KBM-7 (cell line): ENCODE measurements at places on chromosomes 4 and X.

- DNase-seq = no peak
These were observed 19.2 kb downstream of the TRIM2 start for GRCh38 chr4:153223427-153223801.

GRCh38 chrX:16316331-16316730 lies 149.1 kb downstream of the MAGEB17 start:
- DNase-seq = no peak

GRCh38 chr4:108141213-108141950 lies 27.4 kb downstream of the LEF1 start:
- no peak for DNase-seq

DNA sequence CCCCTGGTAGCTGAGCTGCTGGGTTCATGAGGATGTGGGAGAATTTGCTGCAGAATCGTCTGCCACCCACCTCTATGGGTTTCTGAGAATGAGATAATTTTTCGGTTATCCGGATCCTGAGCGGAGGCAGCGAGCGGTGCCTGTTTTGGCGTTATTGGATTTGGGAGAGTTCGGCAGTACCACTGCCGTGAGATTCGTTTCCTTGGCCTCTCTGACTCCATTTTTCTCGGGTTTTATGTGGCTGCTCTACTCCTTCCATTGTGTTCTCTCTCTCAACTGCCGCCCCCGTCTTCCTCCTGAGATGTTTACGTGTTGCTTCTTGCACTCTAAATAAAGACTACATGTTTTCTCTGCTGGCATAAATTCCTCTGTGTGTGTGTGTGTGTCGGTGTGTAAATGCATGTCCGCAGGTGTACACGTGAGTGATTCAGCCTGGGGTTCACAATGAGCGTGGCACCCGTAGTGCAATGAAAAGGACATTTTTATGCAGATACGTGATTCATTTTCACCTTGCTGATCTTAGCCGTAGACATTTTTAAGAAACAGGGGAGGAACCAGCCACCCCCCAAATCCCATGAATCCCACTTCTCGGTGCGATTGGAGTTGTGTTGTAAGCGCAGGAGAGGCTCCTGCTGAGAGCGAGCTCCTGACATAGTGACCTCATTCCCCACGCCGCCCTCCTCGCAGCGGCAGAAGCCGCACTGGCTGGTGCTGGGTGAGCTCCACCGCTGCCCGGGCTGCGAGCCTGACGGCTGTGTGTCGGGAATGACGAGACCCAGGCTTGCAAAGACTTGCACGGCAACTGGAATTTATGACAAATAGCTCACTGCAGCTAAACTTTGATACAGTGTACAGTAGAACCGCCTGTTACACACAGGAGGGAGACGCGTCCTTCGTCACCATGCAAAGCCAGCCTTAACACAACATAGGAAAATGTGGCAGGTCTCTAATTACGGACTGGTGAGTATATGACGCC lies 82.2 kb downstream of the STOX2 start:
- no peak for DNase-seq

DNA sequence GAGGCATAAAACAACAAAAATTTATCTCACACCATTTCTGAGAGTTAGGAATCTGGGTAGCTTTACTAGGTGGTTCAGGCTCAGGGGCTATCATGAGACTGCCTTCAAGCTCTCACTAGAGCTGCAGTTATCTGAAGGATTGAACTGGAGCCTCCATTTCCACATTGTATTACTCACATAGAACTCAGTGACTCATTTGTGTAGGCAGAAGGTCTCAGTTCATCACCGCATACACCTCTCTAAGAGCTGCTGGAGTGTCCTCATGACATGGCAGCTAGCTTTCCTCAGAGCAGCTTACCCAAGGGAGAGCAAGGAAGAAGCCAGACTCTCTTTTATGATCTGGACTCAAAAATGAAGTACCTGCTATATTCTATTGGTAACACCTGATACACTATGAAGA lies 389.2 kb downstream of the IQCM start:
- DNase-seq = no peak

DNA sequence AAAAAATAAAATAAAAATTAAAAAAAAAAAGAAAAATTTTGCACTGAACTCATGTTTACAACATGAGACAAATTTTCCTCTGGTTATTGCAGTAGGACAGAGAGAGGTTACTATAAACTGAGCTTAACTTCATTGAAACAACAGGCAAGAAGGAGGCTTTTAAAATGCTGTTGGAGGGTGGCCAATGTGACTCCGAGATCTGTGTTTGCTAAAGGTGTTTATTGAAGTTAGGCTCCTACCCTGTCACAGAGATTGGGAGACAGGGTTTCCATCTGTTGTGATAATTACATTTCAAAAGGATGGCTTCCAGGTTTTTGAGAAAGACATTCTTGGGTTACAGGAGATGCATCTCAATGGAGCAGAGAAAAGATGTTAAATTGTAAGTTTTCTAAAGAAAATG lies 370.5 kb upstream of the HS3ST1 start:
- DNase-seq = no peak

DNA sequence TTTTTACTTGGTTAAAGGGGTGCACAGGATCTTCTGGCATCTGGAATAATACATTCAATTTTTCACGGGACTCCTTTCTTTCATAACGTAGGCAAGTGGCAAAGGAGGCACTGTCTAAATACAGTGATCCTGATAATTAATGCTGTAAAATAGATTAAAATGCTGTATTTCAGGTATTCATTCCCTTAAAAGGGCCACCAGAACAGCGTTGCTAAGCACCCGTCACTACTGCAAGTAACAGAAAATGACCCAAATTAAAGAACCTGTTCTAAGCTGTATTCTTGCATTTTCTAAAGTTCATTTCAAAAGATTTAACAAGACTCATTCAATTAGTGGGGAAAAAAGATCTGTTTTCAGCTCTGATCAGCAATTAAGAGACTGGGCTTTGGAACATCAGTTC lies 208.2 kb downstream of the TENM3 start:
- DNase-seq = no peak

DNA sequence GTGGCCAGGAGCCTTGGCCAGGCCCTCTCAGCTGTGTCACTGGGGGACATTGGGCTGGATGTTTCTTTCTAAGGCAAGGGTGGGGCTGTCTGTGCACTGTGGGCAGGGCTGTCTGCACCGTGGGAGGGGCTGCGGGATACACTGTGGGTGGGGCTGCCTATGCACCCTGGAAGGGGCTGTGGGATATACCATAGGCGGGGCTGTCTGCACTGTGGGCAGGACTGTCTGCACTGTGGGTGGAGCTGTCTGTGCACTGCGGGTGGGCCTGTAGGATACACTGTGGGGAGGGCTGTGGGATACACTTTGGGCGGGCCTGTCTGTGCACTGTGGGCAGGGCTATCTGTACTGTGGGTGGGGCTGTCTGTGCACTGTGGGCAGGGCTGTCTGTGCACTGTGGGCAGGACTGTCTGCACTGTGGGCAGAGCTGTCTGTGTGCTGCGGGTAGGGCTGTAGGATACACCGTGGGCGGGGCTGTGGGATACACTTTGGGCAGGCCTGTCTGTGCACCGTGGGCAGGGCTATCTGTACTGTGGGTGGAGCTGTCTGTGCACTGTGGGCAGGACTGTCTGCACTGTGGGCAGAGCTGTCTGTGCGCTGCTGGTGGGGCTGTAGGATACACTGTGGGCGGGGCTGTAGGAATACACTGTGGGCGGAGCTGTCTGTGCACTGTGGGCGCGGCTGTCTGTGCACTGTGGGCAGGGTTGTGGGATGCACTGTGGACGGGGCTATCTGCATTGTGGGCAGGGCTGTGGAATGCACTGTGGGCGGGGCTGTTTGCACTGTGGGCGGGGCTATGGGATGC lies 31.1 kb downstream of the ACOX3 start:
- DNase-seq = no peak
